ENCODE measurements at places on chromosomes 13 and 19.

GRCh38 chr19:5349041-5349440, 8.4 kb upstream of the PTPRS start:
- no peaks in the 10 kb centered on the region for H3K36me3 ChIP-seq
- H3K4me1 ChIP-seq, result no peaks in the 10 kb centered on the region
- H3K4me3 ChIP-seq, result no peak overlapping the region
- DNase-seq, result no peak
- no peak overlapping the region for H3K27ac ChIP-seq

DNA sequence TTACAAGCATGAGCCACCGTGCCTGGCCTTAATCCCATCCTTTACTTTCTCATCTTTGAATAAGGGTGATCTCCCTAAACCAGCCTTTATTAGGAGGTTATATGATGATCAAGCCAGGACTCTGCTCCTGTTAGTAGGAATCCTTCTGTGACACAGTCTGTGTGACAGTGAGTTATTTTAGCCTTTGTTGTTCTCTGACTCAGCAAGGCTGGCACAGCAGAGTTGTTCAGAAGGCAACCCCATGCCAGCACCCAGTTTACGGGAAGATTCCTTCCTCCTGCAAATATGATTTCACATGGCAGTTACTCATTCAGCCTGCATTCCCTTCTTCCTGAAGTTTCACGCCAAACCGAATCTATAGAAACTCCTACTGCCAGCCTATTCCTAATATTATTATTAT, 10.5 kb upstream of the MIER2 start:
- H3K36me3 ChIP-seq, result no peaks in the 10 kb centered on the region
- no peak overlapping the region for H3K4me3 ChIP-seq
- DNase-seq, result no peak
- peaks cover 30% of the 10 kb centered on the region for H3K27me3 ChIP-seq
- H3K27ac ChIP-seq, result no peak overlapping the region
- H3K4me1 ChIP-seq, result no peaks in the 10 kb centered on the region

- H3K36me3 ChIP-seq, result no peaks in the 10 kb centered on the region
- no peaks in the 10 kb centered on the region for H3K4me1 ChIP-seq
- H3K27ac ChIP-seq, result no peak overlapping the region
- H3K4me3 ChIP-seq, result no peak overlapping the region
- H3K27me3 ChIP-seq, result no peaks in the 10 kb centered on the region
- no peak for DNase-seq
These were observed 275.3 kb downstream of the DIAPH3 start for GRCh38 chr13:59888408-59888807.

DNA sequence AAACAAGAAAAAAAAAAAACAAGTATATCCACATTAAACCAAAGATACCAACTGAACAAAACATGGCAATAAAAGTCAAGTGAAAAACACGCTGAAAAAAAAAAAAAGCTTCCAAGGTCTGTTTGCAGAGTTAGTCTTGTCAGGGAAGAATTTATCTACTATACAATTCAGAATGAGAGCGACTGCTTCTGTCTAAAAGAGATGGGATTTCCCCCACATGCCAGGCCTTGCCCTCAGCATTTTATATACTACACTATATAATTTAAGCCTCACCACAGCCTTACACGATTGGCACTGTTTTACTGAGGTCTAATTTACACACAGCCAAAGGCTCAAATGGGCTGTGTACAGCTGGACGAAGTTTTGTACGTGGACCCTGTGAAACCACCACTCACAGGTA, 67.3 kb downstream of the FOXO1 start:
- no peaks in the 10 kb centered on the region for H3K4me1 ChIP-seq
- H3K4me3 ChIP-seq, result no peak overlapping the region
- no peaks in the 10 kb centered on the region for H3K27me3 ChIP-seq
- H3K27ac ChIP-seq, result no peak overlapping the region
- no peaks in the 10 kb centered on the region for H3K36me3 ChIP-seq

GRCh38 chr13:96503481-96503880, 413.6 kb downstream of the HS6ST3 start:
- no peak overlapping the region for H3K4me3 ChIP-seq
- peak overlapping the region; percentile 25 for H3K27ac ChIP-seq

GRCh38 chr13:21738630-21739029, 67.8 kb downstream of the FGF9 start:
- no peaks in the 10 kb centered on the region for H3K27me3 ChIP-seq
- no peaks in the 10 kb centered on the region for H3K4me1 ChIP-seq
- no peak for DNase-seq
- H3K4me3 ChIP-seq, result no peak overlapping the region

DNA sequence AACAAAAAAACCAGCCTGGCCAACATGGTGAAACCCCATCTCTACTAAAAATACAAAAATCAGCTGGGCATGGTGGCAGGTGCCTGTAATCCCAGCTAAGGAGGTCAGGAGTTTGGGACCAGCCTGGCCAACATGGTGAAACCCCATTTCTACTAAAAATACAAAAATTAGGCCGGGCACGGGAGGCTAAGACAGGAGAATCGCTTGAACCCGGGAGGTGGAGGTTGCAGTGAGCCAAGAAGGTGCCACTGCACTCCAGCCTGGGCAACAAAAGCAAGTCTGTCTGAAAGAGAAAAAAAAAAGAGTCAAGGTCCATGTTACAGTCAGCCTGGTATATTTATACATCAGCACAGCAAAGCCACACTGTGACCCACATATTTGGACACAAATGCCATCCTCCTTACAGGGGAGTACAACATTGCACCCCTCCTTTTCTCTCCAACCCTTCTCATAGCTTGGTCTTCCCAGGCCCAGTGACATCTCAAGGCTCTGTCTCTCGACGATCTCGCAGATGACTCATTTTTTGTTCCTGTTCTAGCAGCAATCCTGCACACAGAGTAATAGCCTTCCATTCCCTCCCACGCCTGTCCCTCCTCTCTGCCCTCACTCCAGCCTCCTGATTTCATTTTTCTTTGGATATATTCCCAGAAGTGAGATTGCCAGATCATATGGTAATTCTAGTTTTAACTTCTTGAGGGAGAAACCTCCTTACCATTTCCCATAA, 21.0 kb upstream of the DPP9 start:
- DNase-seq, result peak; percentile 53
- H3K4me1 ChIP-seq, result no peaks in the 10 kb centered on the region

GRCh38 chr13:111202745-111203144, 87.6 kb downstream of the ARHGEF7 start:
- peaks cover 5% of the 10 kb centered on the region for H3K4me1 ChIP-seq
- peak; percentile 41 for DNase-seq
- no peaks in the 10 kb centered on the region for H3K27me3 ChIP-seq
- H3K27ac ChIP-seq, result no peak overlapping the region

DNA sequence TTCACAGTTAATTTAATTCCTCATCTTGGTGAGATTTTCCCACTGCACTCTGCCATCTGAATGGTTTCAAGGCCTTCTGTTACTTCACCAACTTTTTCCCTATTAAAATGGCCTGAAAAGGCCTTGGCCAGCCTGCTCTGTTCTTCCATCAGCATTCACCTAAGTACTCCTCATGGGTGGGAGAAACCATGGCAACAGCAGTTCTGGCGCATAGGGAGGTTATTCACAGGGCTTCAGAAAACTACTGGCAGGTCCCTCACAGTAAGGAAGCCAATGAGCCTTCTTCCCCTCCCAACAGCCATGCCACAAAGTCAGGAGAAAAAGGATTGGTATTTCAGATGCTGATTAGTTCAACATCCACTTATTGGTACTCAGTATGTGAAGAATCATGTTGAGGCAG, 17.2 kb upstream of the GJB2 start:
- DNase-seq, result no peak
- no peaks in the 10 kb centered on the region for H3K27me3 ChIP-seq
- no peaks in the 10 kb centered on the region for H3K36me3 ChIP-seq
- H3K4me3 ChIP-seq, result no peak overlapping the region

DNA sequence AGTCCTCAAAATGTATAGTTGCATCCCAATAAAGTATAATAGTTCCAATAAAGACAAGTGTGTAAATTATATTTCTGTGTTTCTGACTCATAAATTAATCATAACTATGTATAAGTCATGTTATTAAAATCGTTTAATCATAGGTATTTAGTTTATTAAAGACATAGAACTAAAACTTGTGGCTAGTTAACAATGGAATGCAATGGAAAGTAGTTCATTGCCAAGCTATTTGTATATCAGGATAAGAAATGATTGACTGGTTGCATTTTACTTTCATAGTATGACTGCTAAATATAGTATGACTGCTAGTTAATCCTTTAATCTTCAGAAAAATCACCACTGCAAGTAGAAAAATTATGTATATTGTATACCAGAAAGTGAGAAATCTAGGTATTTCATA, 16.9 kb downstream of the COG3 start:
- no peaks in the 10 kb centered on the region for H3K4me1 ChIP-seq
- DNase-seq, result no peak
- no peak overlapping the region for H3K27ac ChIP-seq
- no peaks in the 10 kb centered on the region for H3K27me3 ChIP-seq

GRCh38 chr13:113495494-113496210, 5.1 kb upstream of the DCUN1D2 start:
- no peaks in the 10 kb centered on the region for H3K27me3 ChIP-seq
- no peak for DNase-seq
- H3K36me3 ChIP-seq, result peaks cover 67% of the 10 kb centered on the region
- no peak overlapping the region for H3K27ac ChIP-seq

GRCh38 chr13:68304286-68304893, 1074.3 kb upstream of the PCDH9 start:
- H3K4me1 ChIP-seq, result no peaks in the 10 kb centered on the region
- no peaks in the 10 kb centered on the region for H3K27me3 ChIP-seq
- H3K4me3 ChIP-seq, result no peak overlapping the region

- H3K4me1 ChIP-seq, result no peaks in the 10 kb centered on the region
- H3K27me3 ChIP-seq, result no peaks in the 10 kb centered on the region
- H3K36me3 ChIP-seq, result no peaks in the 10 kb centered on the region
- no peak for DNase-seq
- no peak overlapping the region for H3K27ac ChIP-seq
These were observed 1670.6 kb upstream of the PCDH20 start for GRCh38 chr13:63086286-63086685.

DNA sequence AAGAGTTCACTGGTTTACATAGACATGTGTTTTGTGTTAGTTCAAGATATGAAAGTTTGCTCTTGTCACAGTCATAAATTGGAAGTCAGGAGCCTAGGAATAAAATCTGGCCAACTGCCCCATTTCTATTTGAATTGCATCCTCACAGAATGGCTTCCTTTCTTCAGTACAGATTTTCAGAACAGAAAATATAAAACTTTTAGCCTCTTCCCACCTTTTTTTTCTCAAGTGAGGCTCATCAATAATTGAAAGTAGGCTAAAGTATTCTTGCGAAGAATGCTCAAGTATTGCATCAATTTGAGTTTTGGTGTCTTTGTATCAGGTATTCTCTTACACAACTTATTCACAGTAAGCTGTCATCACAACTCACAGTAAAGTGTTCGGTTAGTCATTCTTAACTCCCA, 802.7 kb downstream of the PCDH9 start:
- no peaks in the 10 kb centered on the region for H3K4me1 ChIP-seq
- no peak overlapping the region for H3K27ac ChIP-seq
- no peaks in the 10 kb centered on the region for H3K27me3 ChIP-seq
- no peak overlapping the region for H3K4me3 ChIP-seq
- no peaks in the 10 kb centered on the region for H3K36me3 ChIP-seq
- DNase-seq, result no peak

All from K562 (cell line).